ENCODE measurements at places on chromosomes 7 and 10.

DNA sequence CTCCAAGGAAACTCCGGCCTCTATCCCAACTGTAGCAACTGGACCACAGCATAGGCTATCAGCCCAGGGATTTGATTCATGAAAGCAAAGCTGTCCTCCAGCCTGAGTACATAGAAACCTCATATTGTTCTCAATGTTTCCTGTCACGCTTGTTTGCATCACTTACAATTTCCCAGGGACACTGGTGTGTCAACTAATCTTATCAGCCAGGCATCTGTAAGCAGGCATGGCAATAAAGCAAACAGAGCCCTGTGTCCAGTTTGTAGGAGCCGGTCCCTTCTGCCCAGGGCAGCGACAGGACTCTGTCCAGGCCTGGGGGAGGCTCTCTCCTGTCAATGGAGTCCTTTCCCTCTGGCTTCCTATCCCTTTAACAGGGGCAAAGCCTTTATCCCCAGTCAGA, 23.0 kb upstream of the CDHR3 start:
- DNase-seq = no peak

DNA sequence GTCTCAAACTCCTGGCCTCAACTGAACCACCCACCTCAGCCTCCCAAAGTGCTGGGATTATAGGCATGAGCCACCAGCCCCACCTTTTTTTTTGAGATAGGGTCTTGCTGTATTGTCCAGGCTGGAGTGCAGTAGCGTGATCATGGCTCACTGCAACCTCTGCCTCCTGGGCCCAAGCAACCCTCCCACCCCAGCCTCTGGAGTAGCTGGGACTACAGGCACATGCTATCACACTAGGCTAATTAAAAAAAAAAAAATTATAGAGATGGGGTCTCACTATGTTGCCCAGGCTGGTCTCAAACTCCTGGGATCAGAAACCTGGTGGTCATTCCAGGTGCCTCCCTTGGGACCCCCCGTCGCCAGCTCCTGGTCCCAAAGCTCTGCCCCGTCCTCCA, 25.0 kb downstream of the GTF2IRD1 start:
- no peak for DNase-seq

DNA sequence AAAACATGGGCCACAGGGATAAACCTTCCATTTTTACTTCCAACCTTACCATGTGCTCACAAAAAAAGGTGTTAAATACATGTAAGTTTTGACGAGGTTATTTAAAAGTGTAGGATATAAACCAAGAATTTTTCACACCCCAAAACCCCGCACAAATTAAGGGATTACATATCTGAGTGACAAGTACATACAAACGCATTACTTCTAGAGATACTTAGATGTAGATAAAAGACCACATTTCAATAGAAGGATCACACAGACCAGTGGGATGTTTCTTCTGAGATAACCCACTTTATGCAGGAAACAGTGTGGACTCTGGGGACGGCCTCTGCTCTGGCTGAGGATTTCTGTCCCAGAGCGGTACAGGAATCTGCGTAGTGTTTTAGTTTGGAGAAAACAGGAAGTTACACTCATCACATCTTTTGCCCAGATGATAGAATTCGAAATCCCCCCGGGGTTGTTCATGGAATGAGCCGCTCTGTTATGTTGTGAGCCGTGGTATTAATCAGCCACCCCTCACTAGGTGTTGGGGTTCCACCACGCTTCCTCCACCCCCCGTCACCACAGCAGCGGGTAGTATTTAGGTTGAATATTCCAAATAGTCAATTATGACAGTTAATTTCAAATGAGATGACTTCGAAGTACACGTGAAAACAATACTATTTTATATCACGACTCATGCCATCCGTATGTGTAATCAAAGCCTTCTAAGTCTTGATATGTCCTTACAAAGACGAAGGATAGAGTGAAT, 1.3 kb upstream of the CUL1 start:
- DNase-seq = peak; percentile 78

- DNase-seq = peak; percentile 66
Measured at GRCh38 chr7:134605978-134606923, 40.4 kb upstream of the BPGM start.

DNA sequence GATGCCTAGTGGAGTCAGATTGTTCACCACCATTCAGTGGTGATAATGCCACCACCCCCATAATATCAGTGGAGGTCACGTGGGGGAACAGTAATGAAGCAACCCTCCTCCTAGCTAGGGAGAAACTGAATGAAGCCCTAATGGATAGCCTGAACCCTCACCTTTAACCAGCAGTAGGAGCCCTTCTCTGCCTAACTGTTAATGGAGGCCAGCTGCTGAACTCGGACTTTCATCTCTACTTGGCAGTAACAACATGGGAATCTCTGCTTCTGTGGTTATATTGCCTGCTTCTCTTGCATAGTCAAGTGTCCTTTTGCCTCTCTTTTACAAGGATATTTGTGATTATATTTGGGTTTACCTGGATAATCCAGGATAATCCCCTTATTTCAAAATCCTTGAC, 1097.9 kb downstream of the REEP3 start:
- no peak for DNase-seq

GRCh38 chr7:106062006-106062405, 50.1 kb downstream of the SYPL1 start:
- no peak for DNase-seq

DNA sequence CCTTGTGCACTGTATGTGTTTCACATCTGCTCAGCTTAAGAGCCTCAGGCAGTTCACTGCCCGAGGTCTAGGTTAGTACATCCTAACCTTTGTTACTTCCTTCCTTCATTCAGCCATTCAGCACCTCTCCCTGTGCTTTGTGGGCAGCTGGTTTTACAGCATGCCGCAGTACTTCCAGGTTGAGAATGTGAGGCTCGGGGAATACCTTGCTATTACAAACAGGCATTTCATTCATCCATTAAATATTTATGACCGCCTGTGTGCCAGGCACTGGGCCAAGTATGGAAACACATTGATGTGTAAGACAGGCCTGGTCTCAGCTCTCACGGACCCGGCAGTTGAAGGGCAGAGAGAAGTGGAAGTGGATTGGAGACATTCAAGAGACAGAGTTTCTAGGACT, 82.4 kb downstream of the SHH start:
- DNase-seq = peak; percentile 9

DNA sequence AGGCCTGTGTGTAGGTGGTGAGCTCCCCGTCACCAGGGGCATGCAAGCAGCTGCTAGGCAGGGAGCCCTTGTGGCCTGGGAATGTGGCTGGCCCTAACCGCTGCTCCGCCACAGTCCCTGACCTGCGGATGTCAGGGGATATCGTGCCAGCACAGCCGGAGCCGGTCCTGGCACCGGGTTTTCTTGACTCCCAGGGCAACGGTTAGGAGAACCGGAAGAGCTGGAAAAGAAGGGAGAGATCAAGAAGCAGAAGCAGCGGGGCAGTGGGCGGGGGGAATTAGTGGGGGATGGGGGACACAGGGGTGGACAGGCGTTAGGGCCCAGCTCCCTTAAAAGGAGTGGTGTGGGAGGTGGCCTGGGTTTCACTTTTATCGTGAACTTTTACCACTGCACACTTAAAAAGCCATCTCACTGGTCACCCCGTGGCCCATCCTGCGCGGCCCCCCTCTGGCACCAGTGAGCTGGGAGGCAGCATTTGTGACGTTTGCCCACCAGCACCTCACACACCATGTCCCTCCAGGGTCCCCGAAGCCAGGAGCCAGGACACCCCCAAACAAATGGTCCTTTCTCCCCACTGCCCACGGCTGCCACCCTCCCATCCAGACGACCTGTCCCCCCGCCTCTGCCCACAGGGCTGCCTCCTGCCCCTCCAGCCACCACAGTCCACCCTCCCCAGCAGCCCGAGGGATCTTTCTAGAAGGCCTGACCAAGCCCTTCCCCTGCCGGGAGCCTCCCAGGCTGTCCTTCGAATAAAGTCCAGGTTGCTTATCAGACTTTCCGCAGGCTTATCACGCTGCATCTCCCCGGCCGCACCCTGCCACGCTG, 1.8 kb upstream of the MICALL2 start:
- peak; percentile 23 for DNase-seq

DNA sequence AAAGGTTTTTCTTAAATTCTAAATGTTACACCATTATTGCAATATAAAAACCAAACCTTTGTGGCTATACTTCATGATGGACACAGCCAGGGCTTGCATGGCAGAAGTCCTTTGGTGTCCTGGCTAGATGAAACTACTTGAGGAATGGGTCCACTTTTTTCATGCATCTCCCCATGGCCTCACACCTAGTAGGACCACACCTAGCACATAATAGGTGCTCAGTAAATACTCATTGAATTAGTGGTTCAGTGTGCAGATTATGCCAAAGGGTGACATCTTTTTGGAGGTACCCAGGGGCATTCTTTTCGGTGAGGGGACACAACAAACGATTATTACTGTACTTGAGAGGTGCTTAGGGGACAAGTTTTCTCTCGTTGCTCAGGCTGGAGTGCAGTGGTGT, 20.7 kb upstream of the SRGN start:
- no peak for DNase-seq

- no peak for DNase-seq
Measured at GRCh38 chr10:1243486-1244234, 187.5 kb downstream of the WDR37 start.

DNA sequence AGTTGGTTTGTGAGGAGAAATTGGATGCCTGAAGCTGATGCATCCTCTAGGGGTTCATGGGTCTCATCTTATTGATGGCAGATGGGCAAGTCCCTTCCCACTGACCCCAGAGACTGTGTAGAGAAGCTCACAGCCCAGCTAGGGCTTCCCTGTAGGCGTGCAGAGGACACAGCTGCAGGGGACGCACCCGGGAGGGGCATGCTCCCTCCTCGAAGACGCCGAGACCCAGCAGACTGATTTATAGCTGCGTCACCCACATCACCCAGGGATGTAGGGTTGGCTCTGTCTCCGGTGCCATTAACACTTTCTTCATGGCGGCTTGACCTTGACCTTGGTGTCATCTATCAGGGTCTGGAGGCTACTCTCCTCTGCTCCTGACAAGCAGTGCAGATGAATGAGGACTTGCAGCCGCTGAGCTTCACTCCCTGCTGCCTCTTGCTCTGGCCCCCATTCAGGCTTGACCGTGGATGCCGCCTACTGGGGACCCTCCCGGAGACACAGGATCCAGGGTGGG, 549.7 kb downstream of the TCERG1L start:
- no peak for DNase-seq

DNA sequence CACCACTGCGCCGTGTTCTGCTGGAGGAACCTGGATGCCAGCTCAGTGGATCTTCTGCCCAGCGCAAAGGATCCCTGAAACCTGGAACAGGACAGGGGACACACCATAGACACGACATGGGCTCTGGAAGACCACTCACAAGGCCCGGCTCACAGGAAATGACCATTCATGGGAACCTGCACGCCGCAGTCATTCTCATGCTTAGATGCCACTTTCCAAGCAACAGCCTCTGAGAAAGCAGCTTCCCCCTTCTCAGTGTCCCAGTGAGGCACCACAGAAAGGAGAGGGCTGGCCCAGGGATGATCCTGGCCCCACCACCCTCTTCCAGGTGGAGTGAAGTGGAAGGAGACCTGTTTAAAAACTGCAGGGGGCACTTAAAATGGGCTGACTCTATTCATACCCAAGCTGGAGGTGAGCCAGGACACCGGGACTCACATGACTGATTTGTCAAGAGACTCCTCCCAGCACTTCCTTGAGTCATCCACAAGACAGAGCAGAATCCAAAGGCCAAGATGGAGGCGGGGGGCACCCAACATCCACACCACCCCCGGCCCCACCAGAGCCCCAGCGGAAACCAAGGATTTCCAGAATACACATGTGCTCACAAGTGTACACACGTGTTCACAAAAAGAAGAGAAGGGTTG, 11.2 kb downstream of the CTBP2 start:
- peak; percentile 82 for DNase-seq

DNA sequence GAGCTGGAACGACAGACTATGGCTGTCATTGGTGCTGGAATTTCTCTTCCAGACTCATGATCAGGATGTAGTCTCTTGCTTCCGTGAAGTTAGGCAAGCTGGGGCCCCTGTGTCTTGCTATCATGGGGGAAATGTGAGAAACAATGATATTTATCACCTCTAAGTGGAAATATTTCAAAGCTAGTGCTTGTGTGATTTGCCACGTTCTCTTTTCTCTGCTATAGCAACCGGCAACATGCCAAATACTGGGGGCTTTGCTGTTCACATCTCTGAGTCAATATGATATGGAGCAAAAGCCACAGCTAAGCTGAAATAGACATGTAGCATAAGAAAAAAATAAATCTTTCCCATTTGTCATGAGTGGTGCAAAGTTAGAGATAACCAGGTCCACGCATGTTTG, 668.2 kb upstream of the IGFBP3 start:
- no peak for DNase-seq

DNA sequence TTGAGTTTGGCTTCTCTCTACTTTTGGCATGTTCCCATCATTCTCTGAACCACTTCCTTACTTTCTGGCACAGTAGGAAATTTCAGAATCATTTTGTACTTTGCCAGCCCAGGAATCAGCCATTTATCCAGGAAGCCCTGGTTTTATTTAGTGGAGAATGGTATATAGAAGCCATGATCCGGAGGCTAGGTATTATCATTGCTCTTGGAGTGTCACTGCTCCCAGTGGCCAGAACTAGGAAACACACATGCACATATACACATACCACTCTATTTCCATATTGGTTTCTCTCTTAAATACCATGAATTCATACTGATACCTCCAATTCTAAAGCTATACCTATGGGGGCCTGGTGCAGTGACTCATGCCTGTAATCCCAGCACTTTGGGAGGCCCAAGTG, 36.3 kb downstream of the SUFU start:
- peak; percentile 25 for DNase-seq

DNA sequence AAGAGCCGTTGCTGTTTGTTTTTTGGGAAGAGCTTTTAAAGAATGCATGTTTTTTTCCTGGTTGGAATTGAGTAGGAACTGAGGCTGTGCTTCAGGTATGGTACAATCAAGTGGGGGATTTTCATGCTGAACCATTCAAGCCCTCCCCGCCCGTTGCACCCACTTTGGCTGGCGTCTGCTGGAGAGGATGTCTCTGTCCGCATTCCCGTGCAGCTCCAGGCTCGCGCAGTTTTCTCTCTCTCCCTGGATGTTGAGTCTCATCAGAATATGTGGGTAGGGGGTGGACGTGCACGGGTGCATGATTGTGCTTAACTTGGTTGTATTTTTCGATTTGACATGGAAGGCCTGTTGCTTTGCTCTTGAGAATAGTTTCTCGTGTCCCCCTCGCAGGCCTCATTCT, 31.6 kb downstream of the PFKFB3 start:
- DNase-seq = no peak

DNA sequence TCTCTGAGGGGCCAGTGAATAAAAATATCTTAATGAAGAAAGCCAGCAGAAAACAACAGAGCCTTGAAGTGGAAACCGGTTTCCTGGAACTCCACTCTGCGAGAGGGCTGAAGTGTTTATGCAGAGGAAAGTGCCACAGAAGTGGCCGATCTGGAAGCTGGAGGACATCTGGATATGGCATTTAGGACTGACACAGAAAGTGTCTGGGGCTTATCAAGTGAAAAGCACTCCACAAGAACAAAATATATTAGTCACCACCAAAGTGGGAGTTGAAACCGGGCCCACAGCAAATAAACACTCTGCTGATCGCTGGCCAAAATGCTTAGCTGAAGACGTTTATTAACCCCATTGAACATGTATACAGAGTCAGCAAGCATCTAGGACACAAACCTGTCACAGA, 7.8 kb downstream of the NOD1 start:
- DNase-seq = peak; percentile 69

Data from EL (cell line).